ENCODE measurements at places on chromosomes 7 and 10. TPM values are rescaled to one million over a fixed set of nuclear protein-coding genes. Genes with fewer than 3 reads are reported as not detected.

The UBTD1 gene
- total RNA-seq, result 36.5 TPM

The SFTPA2 gene
- total RNA-seq, result not detected

The NYAP1 gene
- total RNA-seq, result 7.0 TPM

The CEP41 gene
- total RNA-seq, result 6.9 TPM

The ATOH7 gene
- not detected for total RNA-seq
